IgD-negative memory B cell (primary cell): ENCODE measurements at places on chromosomes 5 and 9. TPM values are rescaled to one million over a fixed set of nuclear protein-coding genes. Genes with fewer than 3 reads are reported as not detected.

Gene BNC2
- polyA plus RNA-seq = not detected

Gene FSD1L
- 4.6 TPM for polyA plus RNA-seq

Gene FOXD1
- not detected for polyA plus RNA-seq

Gene PCDHA1
- polyA plus RNA-seq = not detected

Gene ELOVL7
- 0.90 TPM for polyA plus RNA-seq

Gene IL4
- not detected for polyA plus RNA-seq

Gene F2RL1
- 2.6 TPM for polyA plus RNA-seq

Gene MLANA
- polyA plus RNA-seq = not detected

Gene PCDHB13
- polyA plus RNA-seq = 0.05 TPM

Gene SLC4A9
- not detected for polyA plus RNA-seq

Gene CAST
- polyA plus RNA-seq = 71.7 TPM

Gene WWC1
- 0.09 TPM for polyA plus RNA-seq

Gene IRX1
- polyA plus RNA-seq = not detected

Gene TRIM41
- 1.3 TPM for polyA plus RNA-seq
